Right lobe of liver (tissue), 6 donors: ENCODE measurements at places on chromosomes 6 and 20. TPM values are rescaled to one million over a fixed set of nuclear protein-coding genes. Genes with fewer than 3 reads are reported as not detected.

Gene ANGPT4
- total RNA-seq: not detected

Gene TMC2
- not detected for total RNA-seq

Gene IPCEF1
- total RNA-seq: 3.0 TPM

Gene SLC17A9
- 42.0 TPM for total RNA-seq

Gene DDX39B
- total RNA-seq: 85.2 TPM

Gene USP49
- total RNA-seq: 1.5 TPM

Gene VSX1
- 0.25 TPM for total RNA-seq

Gene SEMG1
- not detected for total RNA-seq

Gene ADISSP
- 11.7 TPM for total RNA-seq

Gene MATN4
- not detected for total RNA-seq

Gene SIGLEC1
- total RNA-seq: 5.1 TPM

Gene TP53TG5
- not detected for total RNA-seq

Gene TBX18
- total RNA-seq: 0.87 TPM

Gene F13A1
- total RNA-seq: 0.86 TPM

Gene GGTLC1
- total RNA-seq: not detected

Gene HLA-DQB2
- 0.46 TPM for total RNA-seq

Gene OLIG3
- not detected for total RNA-seq

Gene OTOR
- not detected for total RNA-seq

Gene ARHGAP40
- 0.12 TPM for total RNA-seq

Gene PCK1
- total RNA-seq: 986 TPM

Gene ANKRD6
- total RNA-seq: 11.4 TPM

Gene TGM6
- not detected for total RNA-seq

Gene NKX2-4
- total RNA-seq: not detected

Gene MROH8
- total RNA-seq: 5.2 TPM

Gene NMBR
- total RNA-seq: not detected

Gene CNR1
- 0.14 TPM for total RNA-seq
